ENCODE measurements at places on chromosomes 11 and 22.

DNA sequence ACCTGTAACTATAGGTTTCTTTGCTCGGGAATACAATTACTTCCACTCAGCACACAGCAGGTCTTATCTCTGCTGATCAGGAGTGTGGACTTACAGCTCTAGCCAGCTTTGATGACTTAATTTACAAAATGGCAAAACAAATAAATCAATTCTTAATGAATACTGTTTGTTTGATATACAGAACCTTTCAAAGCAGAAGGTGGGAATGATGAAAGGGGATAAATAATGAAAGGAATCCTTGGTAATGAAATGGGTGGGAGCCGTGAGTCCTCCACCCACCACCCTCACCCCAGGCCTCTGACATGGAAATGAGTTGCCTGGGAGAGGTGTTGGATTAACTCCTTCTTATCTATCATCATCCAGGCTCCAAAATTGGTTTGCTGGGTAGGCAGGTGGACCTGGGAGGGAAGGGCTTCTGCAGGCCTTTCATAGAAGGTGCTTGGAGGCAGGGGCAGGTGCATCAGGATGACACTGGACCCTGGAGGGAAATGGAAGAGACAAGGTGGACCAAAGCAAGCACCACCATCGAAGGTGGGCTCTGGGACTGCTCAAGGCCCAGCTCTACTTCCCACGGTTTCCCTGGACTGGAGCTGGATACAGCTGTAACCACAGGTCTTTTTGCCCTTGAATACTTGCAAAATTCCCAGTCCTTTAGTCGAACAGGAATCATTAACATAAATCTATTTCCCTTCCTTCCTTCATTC lies 23.0 kb downstream of the POU2AF1 start:
- DNase-seq, result no peak

GRCh38 chr11:125218336-125218735 lies 53.8 kb downstream of the PKNOX2 start:
- DNase-seq, result no peak

GRCh38 chr11:133118563-133119268 lies 413.6 kb downstream of the OPCML start:
- DNase-seq, result no peak

- no peak for DNase-seq
Observed at GRCh38 chr22:48646216-48646925, 1181.3 kb downstream of the BRD1 start.

DNA sequence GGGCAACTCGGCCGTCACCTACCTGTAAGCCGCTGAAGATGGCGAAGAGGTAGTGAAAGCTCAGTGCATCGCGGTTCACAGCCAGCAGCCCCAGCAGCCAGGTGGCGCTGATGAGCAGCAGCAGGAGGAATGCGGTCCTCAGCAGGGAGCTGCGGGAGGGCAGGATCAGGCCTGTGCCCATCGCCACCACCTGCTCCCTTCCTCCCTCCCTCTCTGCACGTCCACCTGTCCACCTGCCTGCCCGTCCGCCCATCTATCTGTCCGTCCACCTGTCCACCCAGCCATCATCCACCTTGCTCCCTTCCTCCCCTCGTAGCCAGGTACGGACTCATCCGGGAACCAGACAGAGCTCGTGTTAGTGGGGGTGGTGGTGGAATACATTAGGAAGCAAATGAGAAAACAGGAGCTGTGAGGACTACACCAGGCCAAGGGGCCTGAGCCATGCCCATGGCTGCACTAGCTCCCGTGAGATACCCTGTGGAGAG lies 32.2 kb downstream of the TRMU start:
- no peak for DNase-seq

GRCh38 chr11:112303616-112304015 lies 43.0 kb upstream of the PLET1 start:
- DNase-seq, result no peak

- no peak for DNase-seq
Observed at GRCh38 chr11:123186286-123186685, 8.8 kb downstream of the CLMP start.

DNA sequence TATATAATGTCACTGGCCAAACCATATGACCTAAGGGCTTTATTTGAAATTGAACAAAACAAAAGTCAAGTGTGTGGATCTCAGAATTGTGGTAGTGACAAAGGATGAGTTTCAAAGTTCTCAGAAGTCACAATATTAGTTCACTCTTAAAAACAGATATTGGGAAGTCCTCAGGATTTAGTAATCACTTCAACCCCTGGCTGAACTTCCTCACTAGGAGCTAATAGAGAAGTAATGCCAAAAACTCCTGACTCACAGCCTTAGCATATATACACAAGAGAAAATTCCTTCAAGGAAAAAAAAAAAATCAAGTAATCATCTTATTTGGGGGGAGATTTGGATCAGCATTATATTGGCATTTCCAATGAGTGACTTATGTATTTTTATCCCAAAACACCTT lies 75.6 kb upstream of the APOA1 start:
- peak; percentile 53 for DNase-seq

DNA sequence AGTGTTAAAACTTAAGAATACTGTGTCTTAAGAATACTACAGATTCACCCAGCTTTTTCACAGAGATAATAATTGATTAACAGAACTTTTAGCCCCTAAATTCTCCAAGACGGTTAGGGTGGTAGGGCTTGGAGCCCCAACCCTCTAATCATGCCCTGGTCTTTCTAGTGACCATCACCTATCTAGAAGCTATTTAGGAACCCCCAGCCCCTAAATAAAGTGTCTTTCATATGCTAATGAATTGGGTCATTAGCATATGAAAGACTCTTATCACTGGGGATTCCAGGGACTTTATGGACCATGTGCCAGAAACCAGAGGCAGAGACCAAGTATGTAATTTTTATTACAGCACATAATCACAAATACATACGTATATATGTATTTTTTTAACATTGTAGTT lies 999.7 kb upstream of the RAG2 start:
- DNase-seq, result no peak

DNA sequence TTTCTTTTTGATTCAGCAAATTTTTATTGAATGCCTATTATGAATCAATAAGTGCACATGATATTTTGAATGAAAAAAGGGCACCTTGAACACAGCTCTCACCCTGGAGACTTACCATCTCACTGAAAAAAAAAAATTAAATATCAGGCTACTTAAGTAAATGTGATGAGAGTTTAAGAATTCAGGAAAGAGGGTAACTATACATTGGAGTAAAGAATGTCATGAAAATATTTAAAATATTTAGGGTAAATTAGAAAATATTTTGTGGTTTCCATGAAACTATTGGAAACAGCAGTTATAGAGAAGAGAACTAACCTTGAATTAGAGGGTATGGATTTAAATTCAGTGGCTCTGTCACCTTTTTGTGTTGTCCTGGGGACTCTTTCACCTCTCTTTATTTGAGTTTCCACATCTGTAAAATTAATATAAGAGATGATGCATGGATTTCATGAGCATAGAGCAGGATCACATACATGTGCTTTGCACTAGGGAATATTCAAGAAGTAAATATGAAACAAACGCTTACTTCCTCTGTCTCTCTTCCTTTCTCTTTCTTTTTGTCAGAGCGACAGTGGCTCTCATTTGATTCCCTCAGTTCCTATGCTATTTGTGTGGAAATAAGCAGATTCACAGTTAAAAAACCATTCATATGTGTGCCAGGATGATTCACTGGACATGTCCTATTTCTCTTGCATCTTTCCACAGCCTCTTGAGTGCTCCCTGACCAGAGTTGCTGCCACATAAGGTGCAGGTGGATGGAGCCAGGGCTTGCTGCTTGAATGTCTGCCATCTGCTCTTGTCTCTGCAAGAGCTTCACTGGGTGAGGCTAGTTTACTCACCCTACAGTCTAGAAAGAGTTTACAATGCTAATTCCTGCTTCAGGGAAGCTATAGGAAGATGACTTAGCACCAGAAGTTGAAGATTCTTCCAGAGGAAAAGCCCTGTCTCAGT lies 533.1 kb downstream of the ETS1 start:
- DNase-seq, result no peak

GRCh38 chr22:22944268-22944985 lies 56.8 kb downstream of the IGLL5 start:
- DNase-seq, result no peak

GRCh38 chr11:84655712-84656111 lies 971.4 kb downstream of the DLG2 start:
- no peak for DNase-seq

DNA sequence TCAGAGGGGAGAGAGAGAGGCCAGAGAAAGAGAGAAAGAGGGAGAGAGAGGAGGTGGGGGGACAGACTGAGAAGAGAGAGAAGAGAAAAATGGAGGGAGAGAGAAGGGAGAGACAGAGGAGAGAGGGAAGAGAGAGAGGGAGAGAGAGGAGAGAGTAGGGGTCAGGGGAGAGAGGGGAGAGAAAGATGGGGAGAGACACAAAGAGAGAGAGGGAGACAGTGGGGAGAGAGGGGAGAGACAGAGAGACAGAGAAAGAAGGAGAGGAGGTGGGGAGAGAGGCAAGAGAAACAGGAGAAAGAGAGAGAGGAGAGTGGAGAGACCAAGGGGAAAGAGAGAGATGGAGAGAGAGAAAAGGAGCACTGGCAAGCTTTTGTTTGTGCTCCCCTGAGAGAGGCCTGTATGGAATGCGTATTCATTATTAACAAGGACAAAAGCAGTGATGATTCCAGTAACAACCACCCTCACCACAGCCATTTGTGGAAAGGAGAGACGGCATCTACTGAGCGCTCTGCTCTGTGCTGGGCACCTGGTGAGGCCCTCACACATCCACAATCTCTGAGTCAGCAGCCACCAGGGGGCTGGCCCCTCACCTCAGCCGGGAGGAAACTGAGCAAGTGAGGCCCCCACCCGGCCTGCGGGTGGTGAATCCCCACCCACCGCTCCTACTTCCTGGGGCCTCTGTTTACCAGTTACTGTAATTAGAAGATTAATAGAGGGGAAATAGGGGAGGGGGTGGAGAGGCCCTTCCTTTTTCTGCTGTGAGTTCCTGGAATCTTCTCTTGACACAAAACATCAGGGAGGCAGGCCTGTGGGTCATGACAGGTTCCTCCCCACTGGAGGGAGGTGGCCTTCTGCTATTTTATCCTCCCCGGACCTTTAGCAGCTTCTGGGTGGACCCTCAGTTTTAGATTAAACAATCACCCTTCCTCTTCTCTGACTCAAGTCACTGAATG lies 14.6 kb upstream of the MIAT start:
- DNase-seq, result no peak

DNA sequence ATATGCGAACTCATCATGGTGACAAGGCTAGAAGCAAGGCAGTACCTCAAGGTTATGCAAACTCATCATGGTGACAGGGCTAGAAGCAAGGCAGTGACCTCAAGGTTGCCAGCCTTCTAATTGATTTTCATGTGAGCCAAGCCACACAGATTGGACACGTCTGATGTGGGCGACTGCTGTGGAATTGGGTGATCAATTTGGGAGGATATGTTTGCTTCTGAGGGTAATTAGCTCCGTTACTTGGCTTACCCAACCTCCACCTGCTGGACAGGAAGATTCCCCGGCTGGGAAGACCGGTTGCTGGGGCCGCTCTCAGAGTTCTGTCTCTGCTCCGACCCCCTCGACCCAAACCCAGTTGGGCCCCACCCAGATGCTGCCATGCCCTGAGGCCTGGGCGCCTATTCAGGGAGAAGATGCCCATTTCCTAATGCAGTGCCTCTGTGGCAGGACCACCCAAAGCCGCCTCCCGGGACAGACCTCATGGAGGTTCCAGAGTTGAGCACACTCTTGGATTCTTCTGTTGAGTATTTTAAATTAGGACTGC lies 69.9 kb upstream of the SHANK2 start:
- no peak for DNase-seq

DNA sequence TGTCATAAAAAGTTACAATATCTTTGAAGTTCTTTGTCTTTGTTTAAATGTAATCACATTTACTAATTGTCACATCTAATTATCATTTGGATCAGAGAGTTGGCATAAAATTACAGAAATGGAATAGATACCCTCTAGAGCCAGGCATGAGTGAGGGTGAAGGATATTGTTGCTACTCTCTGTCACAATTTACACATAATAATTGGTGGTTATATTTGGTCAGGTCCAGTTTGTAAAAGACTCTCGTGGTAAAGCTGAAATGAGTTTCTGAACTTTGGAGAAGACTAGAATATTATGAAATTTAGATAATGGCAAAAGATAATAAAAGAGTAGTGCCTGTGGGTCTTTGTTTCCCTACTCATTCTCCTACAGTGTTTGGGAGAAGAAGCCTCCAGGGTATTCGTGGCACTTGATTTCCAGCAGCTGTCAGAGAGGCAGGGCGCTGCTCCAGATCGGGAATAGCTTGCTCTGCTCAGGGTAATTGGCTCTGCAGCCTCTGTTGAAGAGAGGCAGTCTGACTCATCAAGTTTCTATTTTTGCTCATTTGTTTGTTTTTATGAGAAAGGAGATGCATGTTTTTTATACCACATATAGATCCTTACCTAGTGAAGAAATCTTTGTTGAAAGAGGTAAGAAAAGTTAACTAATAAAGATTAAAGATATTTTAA lies 349.9 kb downstream of the CNTN5 start:
- DNase-seq, result peak; percentile 3

GRCh38 chr11:43687120-43687791 lies 6.7 kb downstream of the HSD17B12 start:
- no peak for DNase-seq

DNA sequence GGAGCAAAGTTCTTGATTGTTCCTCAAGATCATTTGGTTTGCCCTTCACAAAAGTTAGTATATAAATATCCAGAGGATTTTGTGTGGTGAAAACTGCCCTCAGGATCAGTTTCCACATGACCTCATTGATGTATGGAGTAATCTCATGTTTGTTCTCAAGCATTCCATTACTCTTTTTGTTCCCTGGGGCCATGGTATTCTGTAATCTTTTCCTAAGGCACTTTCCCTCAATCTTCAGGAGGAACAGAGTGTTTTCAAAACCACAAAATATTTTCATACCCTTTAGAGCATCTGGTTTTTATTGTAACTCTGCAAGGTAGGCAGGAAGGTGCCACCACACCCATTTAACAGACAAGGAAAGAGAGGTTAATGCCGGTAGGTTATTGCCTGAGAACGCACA lies 99.6 kb downstream of the FAM181B start:
- no peak for DNase-seq

DNA sequence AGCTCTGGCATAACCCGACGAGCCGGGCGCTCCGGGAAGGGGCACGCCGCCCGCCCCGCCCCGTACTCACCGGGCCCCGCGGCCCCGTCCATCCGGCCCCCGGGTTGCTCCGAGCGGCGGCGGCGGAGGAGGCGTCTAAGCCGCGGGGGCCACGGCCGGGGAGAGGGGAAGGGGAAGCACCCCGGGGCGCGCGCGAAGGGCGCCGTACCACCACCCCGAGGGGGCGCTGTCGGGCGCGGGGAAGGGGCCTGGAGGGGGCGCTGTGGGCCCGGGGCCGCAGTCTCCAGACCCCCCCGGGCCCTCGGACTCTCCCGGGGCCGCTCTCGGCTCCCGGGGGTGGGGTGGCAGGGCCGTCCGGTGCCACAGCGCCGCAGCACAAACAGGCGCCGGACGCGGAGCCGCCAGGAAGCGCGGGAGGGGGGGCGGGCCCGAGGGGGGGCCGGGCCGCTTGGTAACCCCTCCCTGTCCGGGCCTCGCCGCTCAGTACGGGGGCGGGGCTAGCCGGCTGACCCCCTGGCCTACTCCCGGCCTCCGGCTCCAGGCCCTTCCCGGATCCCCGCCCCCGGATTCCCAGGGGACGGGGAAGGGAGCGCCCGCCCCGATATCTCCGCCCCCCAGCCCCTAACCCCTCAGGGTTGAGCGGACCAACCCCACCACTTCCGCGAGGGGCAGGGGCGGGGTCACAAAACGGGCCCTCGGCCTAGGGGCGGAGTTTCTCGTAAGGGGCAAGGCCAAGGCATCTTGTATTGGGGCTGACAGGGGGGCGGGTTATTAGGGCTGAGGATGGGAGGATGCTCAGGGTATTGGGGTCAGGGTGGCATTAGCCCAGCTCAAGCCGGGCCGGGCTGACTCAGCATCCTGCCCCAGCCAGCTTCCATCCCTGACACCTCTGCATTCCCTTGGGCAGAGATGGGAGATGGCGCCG lies at the start of the genes EML3 and ROM1:
EML3 (minus strand) TSS at position 410 of the 925 bp plus-strand sequence; CDS start at position 92, 318 bp downstream.
ROM1 (plus strand) TSS at position 892 of the 925 bp plus-strand sequence; CDS start at position 917, 25 bp downstream.
- DNase-seq, result no peak
